Myocyte (in vitro differentiated cells): ENCODE measurements at places on chromosomes 1 and 21.

DNA sequence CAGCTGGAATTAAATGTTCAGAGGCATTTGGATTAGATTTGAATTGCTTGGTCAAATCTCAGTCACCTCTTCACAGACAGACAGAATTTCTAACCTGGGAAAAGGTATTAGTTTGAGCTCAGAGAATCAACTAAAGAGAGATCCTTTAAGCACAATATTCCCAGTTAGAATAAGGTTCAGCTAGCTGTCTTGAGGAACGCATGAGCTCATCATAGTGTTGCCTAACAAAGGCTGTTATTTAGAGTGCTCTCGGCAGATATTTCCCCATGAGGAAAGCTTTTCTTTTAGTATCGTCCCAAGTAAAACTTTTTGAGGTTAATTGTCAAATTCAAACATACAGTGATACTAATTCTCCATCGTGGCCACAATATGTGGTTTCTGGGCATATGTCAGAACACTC lies 269.9 kb downstream of the HLX start:
- DNase-seq, result peak; percentile 18

DNA sequence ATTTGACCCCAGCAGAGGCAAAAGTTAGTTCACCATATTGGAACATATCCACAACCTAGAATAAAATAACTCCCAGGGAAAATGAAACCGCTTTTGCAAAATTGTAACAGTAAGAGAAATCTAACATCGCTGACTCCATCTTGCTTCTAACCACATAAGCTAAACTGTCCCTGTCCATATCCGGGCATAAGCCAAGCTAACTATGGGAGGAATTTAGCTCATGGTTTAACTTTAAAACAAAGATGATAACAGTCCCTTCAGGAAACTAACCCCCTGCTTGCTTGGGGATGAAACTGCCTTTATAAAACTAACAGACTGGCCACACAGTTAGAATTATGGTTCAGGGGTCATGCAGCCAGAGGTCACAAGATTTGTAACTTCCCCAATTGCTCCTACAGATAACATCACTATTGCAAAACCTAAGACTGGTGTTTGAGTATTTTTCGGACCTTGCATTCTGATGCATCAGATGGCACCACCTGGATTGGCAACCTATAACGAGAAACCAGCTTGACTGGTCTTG lies 46.3 kb downstream of the TESK2 start:
- DNase-seq, result no peak

DNA sequence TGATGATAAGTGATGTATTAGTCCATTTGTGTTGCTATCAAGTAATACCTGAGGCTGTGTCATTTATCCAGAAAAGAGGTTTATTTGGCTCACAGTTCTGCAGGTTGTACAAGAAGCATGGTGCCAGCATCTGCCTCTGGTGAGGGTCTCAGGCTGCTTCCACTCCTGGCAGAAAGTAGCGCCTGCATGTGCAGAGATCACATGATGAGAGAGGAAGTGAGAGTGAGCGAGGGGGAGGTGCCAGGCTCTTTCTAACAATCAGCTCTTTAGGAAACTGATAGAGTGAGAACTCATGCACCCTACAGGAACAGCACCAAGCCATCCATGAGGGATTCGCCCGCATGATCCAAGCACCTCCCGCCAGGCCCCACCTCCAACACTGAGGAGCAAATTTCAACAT lies 2.2 kb upstream of the FHAD1 start:
- no peak for DNase-seq

- DNase-seq, result no peak
These were observed 21.9 kb downstream of the KIAA1614 start for GRCh38 chr1:180934563-180934962.

DNA sequence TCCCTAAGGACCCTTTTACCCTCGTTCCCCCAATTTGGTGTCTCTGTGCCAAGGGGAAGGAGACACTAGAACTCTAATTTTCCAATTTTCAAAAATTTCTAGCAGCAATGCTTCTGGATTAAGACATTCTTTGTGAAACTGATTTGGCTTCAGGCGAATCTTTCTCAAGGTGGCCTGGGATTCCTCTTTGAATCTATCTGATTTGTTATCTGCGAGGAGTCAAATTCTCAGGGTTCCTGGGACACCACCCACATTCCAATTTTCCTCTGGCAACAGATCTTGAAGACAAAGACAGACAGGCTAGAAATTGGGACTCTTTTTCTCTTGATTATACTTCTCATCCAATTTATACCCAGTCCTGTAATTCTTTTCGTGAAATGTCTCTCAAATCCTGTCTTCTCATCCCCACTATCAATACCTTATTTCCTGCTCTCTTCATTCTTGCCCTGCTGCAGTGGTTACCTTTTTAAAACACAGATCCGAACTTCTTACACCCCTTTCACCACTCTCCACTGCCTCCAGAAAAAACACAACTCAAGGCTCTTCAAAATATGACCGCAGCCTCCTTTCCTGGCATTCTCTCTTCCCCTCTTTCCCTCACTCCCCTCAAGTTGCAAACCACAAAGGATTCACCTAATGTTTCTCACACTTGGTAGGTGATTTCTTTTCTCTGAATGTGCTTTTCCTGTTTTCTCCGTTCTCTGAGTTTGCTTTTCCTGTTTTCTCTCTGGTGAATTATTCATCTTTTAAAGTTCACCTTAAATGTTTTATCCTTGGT lies 2.7 kb upstream of the MPZL1 start:
- no peak for DNase-seq

GRCh38 chr1:245863566-245864184 lies 643.4 kb downstream of the SMYD3 start:
- no peak for DNase-seq

DNA sequence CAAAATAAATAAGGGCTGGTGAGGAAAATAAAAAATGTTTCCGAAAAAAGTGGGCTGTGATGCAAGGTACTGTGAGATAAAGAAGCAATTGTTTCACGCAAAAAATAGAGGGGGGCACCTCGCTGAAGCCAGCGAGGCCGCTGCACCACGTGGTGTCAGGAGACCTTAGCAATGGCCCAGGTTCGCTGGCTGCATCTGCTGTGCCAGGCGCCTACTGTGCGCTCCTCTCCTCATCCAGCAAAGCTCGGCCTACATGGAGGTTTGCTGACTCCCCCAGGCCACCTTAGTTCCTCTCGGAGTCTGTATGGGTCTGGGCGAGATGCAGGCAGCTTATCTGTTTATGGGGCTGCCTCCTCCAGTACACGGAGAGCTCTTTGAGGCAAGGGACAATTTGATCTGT lies 119.6 kb downstream of the NR5A2 start:
- DNase-seq, result no peak

DNA sequence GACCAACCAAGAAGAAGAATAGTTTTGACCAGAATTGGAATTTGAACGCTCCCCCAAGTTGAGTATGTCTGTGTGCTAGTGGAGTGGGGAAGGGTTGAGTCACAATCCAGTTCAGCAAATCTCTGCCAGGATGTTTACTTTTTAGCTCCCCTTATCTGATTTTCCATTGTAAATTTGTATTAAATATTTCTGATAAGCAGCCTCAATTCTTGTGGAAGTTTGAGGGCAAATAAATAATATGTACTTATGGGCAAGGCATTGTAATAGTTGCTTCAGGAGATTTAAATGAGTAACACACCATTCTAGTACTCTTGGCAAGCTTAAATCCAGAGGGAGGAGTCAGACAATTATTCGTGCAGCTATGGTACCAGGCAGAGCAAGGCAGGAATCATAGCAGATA lies 14.4 kb downstream of the CXADR start:
- no peak for DNase-seq

DNA sequence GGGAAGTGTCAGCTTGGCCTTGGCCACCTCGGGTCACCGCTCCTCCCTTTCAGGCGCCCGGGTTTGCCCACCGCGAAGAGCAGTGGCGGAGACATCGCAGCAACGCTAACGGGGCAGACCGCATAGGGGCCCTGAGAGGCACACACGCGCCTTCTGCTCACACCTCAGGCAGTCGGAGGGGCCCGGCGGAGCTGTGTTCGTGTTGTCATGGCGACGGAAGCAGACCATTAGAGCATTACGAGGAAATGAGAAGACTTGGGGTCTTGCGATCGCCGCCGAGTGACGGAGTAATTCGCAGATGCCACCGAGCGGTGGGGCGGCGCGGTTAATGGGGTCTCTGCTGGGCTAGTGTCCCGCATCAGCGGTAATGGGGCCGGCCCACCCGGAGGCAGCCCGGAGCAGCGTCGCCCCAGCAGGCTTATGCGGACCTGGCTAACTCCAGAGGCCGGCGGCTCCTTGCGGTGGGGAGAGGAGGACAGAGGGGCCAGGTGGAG lies 144.1 kb downstream of the TNR start:
- no peak for DNase-seq

GRCh38 chr1:212628813-212629415 lies 20.4 kb downstream of the ATF3 start:
- no peak for DNase-seq

- peak; percentile 92 for DNase-seq
These were observed 773 bp downstream of the CHD1L start for GRCh38 chr1:147243228-147243685.

DNA sequence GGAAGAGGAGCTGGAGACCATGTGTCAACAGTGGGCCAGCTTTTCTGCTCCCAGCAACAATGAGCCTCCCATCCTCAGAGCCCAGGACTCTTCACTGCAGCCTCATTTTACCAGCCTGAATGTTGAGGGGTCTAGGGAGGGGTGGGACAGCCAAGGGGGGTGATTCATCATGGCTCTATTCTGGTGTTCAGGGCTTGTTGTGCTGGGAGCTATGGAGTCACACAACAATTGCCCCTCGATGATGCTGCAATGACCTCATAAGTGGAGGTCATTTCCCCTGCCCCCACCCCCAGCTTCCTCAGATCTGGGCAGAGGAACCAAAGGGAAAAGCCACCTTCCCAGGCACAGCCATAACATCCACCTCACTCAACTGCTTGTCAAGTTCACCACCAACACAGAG lies at the start of gene LELP1:
Gene LELP1, plus strand, starts transcription at position 301 of the 400 bp plus-strand sequence. CDS start 1,278 bp downstream, outside the sequence.
- no peak for DNase-seq

GRCh38 chr1:33048426-33048825 lies 11.7 kb upstream of the AK2 start:
- no peak for DNase-seq

GRCh38 chr1:226125097-226125630 lies 61.4 kb downstream of the ACBD3 start:
- DNase-seq, result peak; percentile 78

DNA sequence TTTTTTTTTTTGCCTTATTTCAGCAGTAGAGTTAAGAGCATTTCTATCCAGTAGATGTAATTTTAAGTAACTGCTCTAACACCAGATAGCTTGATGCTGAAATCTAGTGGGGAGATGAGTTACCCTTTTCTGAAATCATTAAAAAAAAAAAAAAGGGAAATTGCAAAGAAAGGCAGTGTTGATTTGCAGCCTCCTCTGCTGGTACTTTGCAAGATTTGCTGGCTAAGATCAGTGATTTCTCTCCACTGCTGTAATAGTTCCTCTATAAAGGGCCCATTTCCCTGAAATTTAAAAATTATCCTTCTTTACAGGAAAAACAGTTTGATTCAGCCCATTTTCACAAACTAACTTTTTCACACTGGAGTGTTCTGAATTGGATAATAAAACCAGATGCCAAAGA lies 120.6 kb downstream of the PTBP2 start:
- no peak for DNase-seq

DNA sequence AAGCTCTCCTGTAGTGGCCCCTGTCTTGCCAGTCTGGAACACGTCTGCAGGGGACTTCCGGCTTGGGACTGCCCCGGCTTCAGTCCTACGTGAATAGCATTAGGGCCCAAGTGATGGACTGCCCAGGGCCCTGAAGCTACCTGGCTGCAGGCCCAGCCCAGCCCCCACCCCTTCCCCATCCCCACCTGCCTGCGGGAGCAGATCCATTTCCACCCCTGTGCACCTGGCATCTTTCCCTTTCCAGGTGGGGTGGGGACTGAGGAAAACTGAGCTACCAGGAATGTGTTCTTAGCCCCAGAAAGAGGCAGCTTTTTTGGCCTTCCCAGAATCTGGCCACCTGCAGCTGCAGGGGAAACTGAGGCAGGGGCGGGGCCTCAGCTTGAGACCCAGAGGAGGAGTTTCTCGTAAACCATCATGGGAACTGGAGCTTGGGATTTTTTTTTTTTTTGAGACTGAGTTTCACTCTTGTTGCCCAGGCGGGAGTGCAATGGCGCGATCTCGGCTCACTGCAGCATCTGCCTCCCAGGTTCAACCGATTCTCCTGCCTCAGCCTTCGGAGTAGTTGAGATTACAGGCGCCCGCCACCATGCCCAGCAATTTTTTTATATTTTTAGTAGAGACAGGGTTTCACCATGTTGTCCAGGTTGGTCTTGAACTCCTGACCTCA lies 3.2 kb downstream of the EDN2 start:
- no peak for DNase-seq

- DNase-seq, result no peak
These were observed 136.0 kb downstream of the PLXNA2 start for GRCh38 chr1:208108213-208108608.

- DNase-seq, result no peak
These were observed 58.5 kb downstream of the UMODL1 start for GRCh38 chr21:42129300-42130266.

- no peak for DNase-seq
These were observed 6.7 kb upstream of the ARHGAP30 start for GRCh38 chr1:161076410-161076809.

DNA sequence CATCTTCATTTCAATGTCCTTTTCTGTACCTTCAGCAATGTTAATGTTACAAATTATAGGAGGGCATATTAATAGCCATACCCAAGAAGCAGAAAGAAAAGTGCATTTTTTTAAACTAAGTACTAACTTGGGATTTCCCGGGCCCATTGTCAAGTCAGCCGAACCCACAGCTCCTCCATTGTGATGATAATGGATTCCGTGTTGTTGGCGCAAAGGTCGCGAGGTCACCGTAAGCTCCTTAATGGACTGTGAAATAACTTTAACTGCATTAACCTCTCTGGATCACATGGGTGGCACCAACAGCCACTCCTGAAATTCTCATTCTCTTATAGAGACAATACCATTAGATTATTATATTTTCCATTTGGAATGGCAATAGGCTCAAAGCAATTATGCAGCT lies 250.6 kb upstream of the RRP15 start:
- no peak for DNase-seq

DNA sequence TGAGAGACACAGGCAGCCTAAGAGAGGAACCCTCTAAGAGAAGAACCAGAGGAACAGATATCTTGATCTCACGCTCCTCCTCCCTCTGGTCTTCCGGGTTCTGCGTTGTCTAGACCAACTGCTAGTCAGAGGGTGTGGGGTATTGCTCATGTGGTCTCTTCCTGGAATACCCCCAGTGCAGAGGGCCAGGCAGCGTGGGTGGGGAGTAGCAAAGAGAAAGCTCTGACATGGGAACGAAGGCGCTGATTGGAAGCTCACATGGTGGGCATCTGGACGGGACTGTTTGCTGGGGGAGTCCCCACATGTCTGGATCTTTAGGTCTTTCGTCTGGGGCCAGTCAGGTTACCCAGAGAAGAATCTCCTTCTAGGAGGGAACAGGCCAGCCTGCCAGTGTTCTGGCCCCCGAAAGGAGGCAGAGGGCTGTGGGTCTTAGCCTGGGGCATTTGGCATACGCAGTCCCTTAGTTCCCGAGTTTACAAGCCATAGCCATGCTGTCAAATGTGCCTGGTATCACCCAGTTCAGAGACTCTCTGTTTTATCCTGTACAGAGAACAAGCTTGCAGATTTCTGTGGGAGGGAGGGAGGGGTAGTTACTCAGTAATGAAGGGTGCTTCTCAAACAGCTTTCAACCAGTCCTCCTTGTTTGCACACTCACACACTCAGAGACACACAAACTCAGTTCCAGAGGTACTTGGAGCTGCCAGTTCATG lies 18.3 kb upstream of the IL6R start:
- DNase-seq, result no peak
